AG08395 (cell line): ENCODE measurements at places on chromosomes 5 and 9.
A peak's percentile ranks its signal among the peaks of the same experiment; 100 is the strongest.

- DNase-seq: no peak
Measured at GRCh38 chr5:78277715-78278114, 16.8 kb downstream of the AP3B1 start.

DNA sequence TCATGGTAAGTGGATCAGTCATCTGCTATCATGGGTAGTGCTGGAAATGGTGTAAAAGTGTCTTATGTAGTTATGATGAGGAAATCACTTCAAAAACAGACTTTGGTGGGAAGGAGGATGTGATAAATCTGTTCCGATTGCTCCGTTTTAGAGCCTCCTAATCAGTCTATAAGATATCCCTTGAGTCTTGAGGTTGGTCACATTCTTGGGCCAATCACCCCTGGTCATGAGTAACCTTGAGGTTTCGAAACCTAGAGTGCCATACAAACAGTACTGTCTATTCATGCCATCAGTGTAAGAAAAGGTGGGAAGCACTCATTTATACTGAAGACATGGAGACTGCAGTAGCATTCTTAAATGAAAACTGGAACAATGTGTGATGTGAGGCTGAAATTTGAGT lies 45.8 kb downstream of the LRRTM2 start:
- DNase-seq: no peak

DNA sequence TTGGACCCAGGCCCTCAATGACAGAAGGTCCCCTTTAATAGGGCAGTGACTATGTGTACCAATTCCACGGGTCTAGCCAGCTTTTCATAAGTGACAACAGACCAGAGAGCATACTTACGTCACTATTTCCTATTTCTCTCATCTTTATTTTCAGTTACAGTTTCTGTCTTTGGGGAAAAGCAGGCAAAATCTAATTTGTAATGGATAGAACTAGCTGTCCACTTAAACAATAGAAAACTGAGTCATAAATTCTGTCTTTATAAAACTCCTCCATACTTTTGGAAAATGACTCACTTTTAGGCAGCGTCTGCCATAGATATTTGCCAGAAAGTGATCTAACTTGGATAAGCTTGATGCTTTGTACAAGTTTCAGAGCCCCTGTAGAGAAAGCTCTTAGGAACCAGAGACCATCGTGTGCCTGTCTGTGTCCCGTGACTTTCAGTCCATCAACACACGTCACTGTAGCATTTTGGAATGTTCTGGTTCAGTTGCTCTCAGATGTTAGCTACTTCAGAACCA lies 101.9 kb downstream of the F2RL2 start:
- peak; percentile 39 for DNase-seq

- no peak for DNase-seq
Measured at GRCh38 chr5:73558950-73559349, 6.5 kb downstream of the ANKRA2 start.

GRCh38 chr5:158739951-158740757 lies 359.6 kb downstream of the EBF1 start:
- no peak for DNase-seq

GRCh38 chr5:74310997-74311930 lies 329.3 kb downstream of the ENC1 start:
- no peak for DNase-seq

DNA sequence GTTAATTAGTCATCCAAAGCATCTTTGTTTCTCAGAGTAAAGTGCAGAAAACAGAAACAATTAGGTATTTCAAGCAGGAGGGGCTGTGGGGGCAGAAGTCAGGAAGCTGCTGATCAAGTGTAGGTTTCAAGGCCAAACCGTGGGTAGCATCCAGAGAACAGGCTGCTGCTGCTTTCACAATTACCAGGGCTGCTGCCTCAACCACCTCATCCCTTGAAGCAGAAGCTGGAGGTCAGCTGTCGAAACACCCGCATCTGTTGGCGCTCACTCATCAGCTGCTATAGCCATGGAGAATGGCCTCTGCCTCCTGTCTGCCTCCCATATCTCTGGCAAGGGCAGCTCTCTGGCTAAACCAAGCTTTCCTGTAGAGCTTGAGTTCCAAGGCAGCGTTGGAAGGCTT lies 122.9 kb upstream of the OSMR start:
- DNase-seq: no peak

- DNase-seq: no peak
Measured at GRCh38 chr9:129273136-129273895, 95.3 kb upstream of the IER5L start.

GRCh38 chr5:88388476-88389337 lies 120.1 kb upstream of the TMEM161B start:
- no peak for DNase-seq

GRCh38 chr5:167392240-167392639 lies 899.2 kb upstream of the WWC1 start:
- DNase-seq: no peak

GRCh38 chr5:95712347-95712958 lies 18.7 kb upstream of the RHOBTB3 start:
- DNase-seq: peak; percentile 69

GRCh38 chr5:142748568-142749249 lies 21.5 kb upstream of the ARHGAP26 start:
- DNase-seq: no peak
